Dermis lymphatic vessel endothelial cell (primary cell): ENCODE measurements at places on chromosomes 2 and 18. TPM values are rescaled to one million over a fixed set of nuclear protein-coding genes. Genes with fewer than 3 reads are reported as not detected.

The ASXL2 gene
- 5.0 and 6.7 TPM in 2 replicates for total RNA-seq

The KCNJ3 gene
- not detected in 2 replicates for total RNA-seq

The TUBA3D gene
- total RNA-seq = not detected in 2 replicates

The ARHGAP25 gene
- total RNA-seq = 11.2 and 15.0 TPM in 2 replicates

The KLHL41 gene
- under 0.01 and 0.17 TPM in 2 replicates for total RNA-seq

The PTPRM gene
- total RNA-seq = 70.7 and 96.3 TPM in 2 replicates

The FSHR gene
- total RNA-seq = not detected in 2 replicates

The RGPD8 gene
- 2.9 and 10.4 TPM in 2 replicates for total RNA-seq
